CD4-positive, CD25-positive, alpha-beta regulatory T cell (primary cell): ENCODE measurements at places on chromosomes 2 and 18. TPM values are rescaled to one million over a fixed set of nuclear protein-coding genes. Genes with fewer than 3 reads are reported as not detected.

The CPO gene
- total RNA-seq = not detected

The CTLA4 gene
- 459 TPM for total RNA-seq

The C2orf66 gene
- not detected for total RNA-seq

The CREG2 gene
- 2.2 TPM for total RNA-seq

DNA sequence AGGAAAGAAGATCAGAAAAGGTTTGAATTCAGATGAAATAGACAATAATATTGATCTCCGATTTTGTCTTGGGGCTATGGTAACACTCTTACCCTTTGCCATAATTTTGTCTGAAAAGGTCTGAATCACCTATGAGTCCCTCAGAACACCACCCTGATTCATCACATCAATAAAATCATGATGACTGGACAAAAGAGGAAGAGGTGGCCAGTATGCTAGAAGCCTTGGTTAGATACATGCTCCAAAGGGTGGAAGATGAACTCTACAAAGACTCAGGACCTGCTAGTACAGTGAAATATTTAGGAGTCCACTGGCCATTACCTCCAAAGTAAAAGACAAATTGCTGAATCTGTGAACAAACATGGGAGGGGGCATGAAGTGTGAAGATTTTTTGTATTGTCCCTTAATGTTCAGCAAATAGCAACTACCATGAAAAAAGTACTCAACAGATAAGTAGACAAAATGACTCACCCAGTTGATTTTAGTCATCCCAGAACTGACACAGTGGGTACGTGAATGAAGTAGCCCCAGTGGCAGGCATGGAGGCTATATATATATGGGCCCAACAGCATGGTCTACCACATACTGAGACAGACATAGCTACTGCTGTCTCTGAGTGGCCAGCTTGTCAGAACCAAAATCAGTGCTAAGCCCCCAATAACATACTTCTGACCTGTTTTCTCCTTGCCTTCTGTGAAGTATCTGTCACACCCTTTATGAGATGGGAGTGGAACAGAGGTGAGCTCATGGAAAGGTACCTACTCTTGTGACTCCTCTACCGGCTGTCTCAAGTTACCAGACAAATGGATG, 36.5 kb upstream of the GLS start:
- no peak for DNase-seq

GRCh38 chr2:8119782-8120505, 561.9 kb upstream of the ID2 start:
- DNase-seq = no peak

- no peak for DNase-seq
Measured at GRCh38 chr18:44060197-44060596, 620.5 kb upstream of the SETBP1 start.

DNA sequence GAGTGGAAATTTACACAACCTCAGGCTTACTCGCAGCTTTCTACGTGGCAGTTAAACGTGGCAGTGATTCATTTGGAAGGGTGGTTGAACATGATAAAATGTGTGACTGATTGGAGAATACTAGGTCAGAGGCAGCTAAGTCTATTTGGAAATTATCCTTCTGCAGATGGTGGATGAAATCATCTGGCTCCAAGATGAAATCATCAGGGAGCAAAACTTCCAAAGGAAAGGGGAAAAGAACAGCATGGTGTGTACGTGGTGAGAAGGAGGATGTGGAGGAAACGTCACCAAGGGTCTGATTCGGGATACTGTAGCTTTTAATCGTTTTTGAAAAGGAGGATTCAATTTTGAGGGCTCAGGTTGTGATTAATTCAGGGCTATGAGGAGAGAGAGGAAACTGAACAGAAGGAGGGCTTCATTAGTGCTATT, 47.9 kb downstream of the COL3A1 start:
- DNase-seq = no peak

DNA sequence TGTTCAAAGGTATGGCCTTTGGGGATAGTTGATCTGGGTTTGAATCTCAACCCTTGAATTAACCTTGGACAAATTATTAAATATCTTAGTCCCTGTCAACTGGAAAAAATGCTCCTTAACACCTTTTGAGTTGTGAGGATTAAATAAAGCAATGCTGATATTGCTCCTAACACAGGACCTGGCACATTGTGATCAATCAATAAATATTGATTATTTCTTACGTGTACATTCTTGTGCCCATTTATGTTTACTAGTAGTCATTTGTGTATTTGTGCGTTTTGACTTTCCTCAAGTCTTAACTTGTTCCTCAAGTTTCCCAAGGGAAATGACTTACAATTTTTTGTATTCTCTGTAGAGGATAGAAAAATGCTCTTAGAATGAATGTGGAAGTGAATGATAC, 19.6 kb upstream of the FIGN start:
- DNase-seq = no peak

DNA sequence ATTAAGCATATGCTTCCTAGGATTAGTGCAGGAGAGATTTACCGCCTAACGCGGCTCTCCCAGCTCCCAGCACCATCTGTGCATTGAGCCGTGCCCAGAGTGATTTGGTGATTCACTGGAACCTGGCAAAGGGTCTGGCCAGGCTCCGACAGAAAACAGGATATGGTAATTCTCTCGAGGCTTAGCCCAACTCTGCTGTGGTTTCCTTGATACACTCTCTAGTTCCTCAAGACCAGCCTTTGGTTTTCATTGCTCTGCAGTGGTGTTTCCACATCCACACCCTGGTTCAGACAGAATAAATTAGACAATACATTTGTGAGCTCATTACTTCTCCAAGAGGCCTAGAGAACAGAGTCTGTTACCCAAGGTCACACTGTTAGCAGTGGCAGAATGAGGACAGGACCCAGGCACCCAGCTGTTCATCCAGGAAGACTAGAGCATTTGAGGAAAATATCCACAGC, 23.0 kb upstream of the SMAD2 start:
- DNase-seq = no peak
